ENCODE measurements at places on chromosomes 5 and 9. TPM values are rescaled to one million over a fixed set of nuclear protein-coding genes. Genes with fewer than 3 reads are reported as not detected.
A peak's percentile ranks its signal among the peaks of the same experiment; 100 is the strongest.

DNA sequence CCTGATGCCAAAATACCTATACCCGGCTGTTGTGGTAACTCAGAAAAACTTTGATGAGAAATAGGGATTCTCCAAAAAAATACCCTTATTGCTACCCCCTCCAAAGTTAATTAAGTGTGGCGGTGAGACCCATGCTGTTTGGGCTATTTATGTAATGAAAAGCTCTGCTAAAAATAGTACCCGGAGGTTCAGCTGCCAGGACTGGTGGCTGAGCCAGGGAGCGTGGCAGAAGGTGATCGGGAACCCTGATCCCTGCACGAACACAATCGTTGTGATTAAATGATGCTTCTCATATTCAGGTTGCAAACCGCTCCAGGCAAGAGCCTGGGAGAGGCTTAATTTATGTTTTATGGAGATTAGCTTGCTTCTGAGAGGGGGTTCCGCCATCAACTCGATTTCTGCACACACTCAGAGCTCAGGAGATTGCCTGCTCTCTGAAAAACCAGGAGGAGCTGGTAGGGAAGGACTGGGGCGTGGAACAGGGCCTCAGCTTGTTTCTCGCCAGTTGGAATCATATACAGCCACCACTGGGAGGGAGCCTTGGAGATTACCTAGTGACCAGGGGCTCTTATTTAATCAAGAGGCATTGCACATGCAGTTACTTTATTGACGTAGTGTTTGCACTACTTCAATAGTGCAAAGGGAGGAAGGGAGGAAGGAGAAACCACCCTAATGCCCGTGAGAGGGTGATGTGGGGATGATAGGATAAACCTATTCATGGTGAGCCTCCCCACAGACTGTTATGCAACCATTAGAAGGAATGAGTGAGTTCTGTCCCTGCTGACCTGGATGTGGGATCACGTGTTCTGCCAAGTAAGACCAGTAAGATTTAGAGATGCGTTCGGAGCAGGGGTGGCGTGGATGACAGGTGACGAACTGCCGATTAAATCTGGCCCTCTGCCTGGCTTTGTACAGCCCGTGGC lies 23.4 kb downstream of the HRH2 start:
- no peak for DNase-seq

- no peak for DNase-seq
Measured at GRCh38 chr5:72203251-72203845, 96.1 kb downstream of the MAP1B start.

DNA sequence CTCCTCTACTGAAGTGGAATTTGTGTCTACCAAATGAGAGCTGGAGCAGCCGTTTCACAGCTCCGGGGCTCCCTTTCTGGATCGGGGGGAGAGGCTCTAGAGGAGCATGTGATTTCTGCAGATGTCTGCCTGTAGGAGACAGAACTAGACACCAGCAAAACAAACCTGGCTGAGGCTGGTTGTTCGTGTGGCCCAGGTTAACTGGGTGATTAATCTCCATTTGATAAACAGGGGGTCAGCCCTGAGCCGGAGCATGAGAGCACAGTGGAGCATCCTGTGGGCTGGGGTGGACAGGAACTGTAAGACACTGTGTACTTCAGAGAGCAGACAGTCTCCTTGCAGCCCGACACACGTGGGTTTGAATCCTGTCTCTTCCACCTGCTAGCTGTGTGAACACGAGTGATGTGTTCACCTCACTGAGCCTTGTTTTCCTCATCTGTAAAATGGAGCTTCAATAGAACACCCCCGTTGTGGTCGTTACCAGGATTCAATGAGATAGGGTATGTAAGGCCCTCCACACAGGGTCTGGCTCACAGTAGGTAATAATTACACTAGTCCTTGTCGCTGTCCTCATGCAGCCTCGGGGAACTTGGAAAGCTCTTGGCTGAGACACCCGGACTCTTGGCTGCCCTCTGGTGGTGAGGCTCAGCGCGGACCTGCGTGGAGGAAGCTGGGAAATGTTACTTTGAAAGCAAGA lies 12.9 kb downstream of the CXCL14 start:
- peak; percentile 44 for DNase-seq

- no peak for DNase-seq
Measured at GRCh38 chr5:96896806-96897205, 20.5 kb downstream of the ERAP2 start.

DNA sequence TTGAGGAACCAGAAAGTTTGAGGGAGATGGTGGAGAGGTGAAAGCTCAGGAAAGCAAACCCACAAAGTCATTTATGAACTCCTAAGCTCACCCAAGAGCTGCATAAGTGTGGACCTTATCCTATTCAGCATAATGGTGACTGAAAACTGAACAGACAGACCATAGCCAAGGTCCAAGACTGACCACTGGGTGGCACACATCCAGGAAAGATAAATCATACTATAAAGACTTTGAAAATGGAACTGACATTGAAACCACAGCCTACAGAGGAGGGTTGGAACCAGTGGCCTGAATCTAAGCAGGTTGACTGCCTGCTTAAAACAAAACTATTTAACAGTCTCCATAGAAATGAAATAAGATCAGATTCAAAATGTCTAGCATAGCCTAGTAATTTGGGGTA lies 121.0 kb upstream of the RGS7BP start:
- DNase-seq, result no peak

- DNase-seq, result no peak
Measured at GRCh38 chr5:76166886-76167576, 83.8 kb downstream of the SV2C start.

GRCh38 chr5:79962575-79963222 lies 28.4 kb downstream of the MTX3 start:
- no peak for DNase-seq

The RMI1 gene
- 8.3 TPM for total RNA-seq

The MOCS2 gene
- total RNA-seq, result 28.0 TPM

DNA sequence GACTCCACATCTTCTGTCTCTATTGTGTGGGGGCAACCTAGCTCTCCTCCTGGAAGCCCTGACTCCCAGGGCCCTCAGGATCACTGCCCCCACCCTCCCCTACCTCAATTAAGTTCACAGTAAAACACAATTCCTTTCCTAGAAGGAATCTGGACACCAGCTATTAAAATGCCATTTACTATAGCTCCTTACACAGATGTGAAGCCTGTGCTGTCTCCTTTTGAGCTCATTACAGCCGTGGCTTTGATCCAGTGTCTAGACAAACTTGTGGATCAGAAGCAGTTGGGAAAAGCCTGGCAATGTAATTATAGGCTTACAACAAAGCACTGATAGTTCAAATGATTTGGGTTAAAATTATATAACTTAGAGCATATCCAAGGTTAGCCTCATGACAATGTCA lies 107.0 kb upstream of the SMIM23 start:
- no peak for DNase-seq

- peak; percentile 25 for DNase-seq
Measured at GRCh38 chr9:95379630-95380029, 62.1 kb upstream of the FANCC start.

The TAS2R1 gene
- total RNA-seq, result not detected

The FOXE1 gene
- not detected for total RNA-seq

DNA sequence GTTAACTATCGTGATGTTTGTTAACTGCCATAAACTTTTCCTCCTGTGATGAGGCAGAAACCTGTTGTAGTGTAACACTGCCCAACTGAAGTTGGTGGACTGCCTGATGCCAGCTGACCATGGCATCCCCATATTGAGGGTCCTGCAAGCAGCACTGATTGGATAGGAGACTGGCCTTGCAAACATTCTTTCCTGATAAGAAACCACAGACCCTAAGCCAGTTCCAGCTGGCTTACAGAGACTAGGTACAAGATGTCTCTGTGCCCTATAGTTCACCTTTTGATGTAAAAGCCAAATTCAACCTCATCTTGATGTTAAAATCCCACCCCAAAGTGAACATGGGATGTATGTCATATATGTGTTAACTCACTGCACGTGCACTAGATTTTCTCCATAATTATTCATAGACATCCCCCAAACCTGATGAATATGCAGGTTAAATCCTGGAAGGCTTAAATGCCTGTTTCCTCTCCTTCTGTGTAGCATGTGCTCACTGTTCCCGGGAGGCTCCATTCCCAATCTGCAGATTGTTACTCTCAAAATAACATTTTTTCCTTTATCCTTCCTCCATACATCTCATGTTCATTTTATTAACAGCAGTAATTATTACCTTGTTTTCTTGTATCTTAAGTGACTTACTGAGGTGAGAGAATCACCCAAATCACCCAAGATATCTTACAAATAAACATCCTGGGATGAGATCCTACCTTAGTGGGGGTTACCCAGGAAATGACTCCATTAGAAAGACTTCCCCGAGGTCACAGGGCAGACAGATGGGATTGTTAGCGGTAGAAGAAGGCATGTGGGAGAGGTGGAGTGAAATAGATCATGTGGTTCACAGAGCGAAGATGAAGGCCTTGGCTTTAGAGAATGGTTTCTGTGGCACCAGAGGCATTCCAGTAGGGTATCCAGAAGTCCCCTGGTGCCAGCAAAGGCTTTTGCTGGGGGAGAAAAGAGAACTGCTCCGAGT lies 566.7 kb downstream of the CCDC171 start:
- no peak for DNase-seq

DNA sequence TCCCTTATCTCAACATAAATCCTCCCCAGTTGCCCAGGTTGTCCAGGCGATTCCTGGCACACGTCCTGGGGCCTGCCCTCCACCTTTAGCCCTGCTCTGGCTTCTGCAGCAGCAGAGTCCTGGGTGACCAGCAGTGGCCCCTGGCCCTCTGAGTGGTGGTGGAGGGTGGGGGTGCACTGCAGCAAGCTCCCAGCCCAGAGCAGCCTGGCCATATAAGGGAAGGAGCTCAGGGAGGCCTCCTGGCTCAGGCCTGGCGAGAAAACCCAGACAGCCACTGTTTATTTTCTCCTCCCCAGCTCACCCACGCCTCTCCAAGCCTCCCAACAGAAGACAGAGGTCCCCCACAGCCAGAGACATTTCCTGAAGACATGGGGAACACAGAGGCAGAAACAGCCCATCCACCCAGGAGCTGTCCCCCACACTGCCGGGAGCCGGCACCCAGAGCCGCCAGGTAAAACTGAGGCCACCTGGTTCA lies 44.7 kb upstream of the IL17B start:
- no peak for DNase-seq

- no peak for DNase-seq
Measured at GRCh38 chr5:167968837-167969236, 322.6 kb upstream of the WWC1 start.

DNA sequence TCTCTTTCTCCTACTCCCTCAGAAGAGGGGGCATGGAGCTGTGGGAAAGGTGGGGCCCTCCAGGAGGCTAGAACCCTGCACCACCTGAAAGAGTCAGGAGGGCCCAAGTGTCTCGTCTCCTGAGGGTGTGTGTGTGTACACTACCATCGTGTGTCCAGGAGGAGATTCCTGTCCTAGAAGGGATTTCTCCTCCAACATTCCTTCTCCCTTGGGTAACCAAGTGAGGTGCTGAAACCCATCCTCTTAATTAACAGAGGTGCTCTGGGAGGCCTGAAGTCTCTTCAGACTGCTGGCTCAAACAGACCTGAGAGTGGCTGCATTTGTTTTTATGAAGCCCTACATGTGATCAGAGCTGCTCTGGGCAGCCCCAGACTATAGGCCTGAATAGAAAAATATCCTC lies 61.1 kb upstream of the FAM169A start:
- no peak for DNase-seq

DNA sequence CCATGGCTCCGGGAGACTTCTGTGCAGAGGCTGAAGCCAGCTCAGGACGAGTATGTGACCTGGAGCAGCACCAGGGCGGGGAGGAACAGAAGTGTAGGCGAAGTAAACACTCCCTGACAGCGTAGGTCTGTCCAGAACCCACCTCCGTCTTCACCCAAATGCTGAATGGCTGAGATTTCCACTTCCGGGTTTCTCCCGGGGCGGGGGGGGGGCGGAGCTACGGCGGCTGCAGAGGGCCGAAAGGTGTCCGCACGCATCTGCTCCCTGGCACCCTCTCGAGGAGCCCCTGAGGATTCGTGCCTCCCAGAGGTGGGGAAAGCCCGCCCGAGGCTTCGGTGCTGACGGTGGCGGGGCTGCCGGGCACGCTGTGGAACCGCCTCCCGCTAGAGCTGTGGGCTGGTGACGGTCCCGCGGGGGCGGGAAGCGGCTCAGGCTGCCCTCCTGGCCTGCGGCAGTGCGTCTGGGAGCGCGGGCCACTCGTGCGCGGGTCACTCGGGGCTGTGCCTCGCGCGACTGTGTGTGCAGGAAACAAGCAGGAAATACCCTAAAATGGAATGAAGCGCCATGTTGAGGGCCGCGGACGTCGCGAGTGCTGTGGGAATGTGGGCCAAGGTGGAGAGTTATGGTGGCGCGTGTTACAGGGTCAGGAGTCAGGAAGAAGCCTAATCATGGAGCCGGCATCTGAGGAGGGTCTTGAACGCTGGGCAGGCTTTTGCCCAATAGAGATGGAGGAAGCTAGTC lies 1425.4 kb downstream of the FOXD4L5 start:
- peak; percentile 45 for DNase-seq

The PTGES gene
- total RNA-seq, result not detected

GRCh38 chr5:72464071-72464470 lies 43.1 kb downstream of the ZNF366 start:
- DNase-seq, result no peak

The SNAPC4 gene
- 13.7 TPM for total RNA-seq

The SOWAHA gene
- total RNA-seq, result not detected

GRCh38 chr9:133334161-133334560 lies 1.8 kb downstream of the SURF6 start:
- no peak for DNase-seq

DNA sequence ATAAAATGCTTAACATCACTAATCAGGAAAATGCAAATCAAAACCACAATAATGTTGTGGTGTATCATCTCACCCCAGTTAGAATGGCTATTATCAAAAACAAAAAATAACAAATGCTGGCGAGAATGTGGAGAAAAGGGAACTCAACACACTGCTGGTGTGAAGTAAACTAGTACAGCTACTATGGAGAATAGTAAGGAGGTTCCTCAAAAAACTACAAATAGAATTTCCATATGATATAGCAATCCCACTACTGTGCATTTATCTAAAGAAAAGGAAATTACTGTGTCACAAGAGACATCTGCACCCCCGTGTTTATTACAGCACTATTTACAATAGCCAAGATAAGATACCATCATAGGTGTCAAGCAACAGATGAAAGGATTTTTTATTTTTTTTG lies 214.5 kb upstream of the RASA1 start:
- DNase-seq, result no peak

The SLC36A2 gene
- total RNA-seq, result not detected

DNA sequence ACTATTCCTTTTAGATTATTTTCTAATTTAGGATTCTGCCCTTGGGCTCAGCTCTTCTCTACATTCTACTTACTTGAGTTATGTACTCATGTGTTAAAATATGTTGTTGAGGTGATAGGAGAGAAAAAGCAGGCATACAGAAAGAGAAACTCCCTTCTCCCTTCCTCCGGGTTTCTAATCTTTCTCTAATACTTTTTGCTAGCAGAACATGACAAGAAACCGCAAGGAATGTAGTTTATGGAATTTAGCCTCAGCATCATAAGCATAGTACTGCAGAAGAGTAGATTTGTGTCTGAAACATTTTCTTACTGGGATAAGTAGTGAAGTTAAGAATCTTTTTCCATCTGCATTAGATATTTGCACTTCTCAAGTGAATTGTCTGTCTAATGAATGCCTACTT lies 139.5 kb upstream of the CYLC2 start:
- DNase-seq, result no peak

Data from naive thymus-derived CD8-positive, alpha-beta T cell (primary cell).